Thyroid gland (tissue), 4 donors: ENCODE measurements at places on chromosomes 5 and 9. TPM values are rescaled to one million over a fixed set of nuclear protein-coding genes. Genes with fewer than 3 reads are reported as not detected.

DNA sequence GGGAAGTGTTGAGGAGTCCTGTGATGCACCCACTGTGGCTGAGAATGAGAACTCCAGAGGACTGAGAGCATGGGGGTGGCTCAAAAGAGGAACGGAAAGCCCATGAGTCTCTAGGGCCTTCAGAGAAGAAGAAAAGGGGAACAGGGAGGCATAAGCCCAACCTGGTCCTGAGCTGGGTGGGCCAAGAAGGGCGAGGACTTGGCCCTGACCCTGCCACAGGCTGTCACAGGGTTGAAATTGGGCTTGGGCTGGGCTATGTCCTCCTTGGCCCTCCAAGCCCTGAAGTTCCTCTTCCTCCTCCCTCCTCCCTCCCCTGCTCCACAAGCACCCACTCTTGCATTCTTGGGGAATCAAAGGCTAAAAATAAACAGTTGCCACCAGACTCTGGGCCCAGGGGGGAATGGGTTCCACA is 49.3 kb upstream of the PPARGC1B start:
- H3K27ac ChIP-seq = no peak overlapping the region
- H3K27me3 ChIP-seq = no peaks in the 10 kb centered on the region
- H3K36me3 ChIP-seq = no peaks in the 10 kb centered on the region
- no peak for DNase-seq
- H3K4me3 ChIP-seq = no peak overlapping the region

DNA sequence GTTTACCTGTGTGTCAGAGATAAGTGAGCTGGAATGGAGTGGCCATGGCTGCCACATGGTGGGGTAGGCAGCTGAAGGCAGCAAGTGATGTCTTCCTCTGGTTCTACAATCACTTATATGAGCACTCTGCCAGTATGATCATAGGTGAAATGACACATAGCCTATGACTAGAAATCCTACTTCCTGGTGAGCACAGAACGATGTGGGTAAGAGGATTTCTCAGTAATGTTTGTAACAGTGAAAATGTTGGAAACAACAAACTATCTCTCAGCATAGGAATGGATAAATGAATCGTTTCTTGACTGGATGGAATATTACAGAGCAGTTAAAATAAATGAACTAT is 187.0 kb upstream of the S1PR3 start:
- H3K4me1 ChIP-seq = no peaks in the 10 kb centered on the region
- H3K4me3 ChIP-seq = no peak overlapping the region
- no peak overlapping the region for H3K27ac ChIP-seq
- H3K27me3 ChIP-seq = no peaks in the 10 kb centered on the region
- H3K36me3 ChIP-seq = no peaks in the 10 kb centered on the region

GRCh38 chr9:31715250-31715649 is 669.2 kb upstream of the ACO1 start:
- H3K27ac ChIP-seq = no peak overlapping the region
- no peaks in the 10 kb centered on the region for H3K4me1 ChIP-seq
- no peak for DNase-seq
- H3K36me3 ChIP-seq = no peaks in the 10 kb centered on the region

PDZD2 gene
- 4.5 TPM for total RNA-seq

SHROOM1 gene
- 7.6 TPM for total RNA-seq

C9 gene
- not detected for total RNA-seq
